Posterior cingulate gyrus (tissue), 11 donors: ENCODE measurements at places on chromosomes 11 and 22.

GRCh38 chr11:12110714-12111548, 541 bp downstream of the MICAL2 start:
- DNase-seq: peak; percentile 16

GRCh38 chr11:16685914-16686313, 52.5 kb upstream of the C11orf58 start:
- no peak for DNase-seq

DNA sequence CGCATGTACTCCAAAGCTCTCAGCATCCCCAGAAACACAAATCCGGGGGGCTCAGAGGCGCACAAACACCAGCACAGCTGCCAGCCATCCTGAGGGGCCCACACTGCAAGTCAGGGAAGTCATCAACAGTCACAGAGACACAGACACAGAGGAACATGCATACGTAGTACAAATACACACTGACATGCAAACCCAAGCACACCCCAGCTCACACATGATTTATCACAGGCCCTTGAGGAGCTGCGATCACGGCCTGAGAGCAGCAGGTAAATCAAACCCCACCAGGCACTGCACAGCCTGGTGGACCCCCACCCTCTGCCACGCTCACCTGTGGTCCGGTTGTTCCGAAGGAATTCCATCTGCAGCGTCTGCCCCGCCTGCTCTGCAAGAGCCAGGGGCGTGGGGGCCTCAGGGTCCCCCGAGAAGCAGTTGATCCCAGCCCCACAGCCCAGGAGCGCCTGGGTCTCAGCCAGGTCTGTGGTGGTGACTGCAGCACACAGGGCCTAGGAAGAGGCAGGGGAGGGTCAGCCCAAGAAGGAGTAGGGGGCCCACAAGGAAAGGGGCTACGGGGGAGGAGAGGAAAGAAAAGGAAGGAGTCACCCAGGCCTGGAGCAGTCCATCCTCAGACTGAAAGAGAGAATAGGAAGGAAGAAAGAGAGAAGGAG, 28.5 kb upstream of the PDE2A start:
- no peak for DNase-seq

DNA sequence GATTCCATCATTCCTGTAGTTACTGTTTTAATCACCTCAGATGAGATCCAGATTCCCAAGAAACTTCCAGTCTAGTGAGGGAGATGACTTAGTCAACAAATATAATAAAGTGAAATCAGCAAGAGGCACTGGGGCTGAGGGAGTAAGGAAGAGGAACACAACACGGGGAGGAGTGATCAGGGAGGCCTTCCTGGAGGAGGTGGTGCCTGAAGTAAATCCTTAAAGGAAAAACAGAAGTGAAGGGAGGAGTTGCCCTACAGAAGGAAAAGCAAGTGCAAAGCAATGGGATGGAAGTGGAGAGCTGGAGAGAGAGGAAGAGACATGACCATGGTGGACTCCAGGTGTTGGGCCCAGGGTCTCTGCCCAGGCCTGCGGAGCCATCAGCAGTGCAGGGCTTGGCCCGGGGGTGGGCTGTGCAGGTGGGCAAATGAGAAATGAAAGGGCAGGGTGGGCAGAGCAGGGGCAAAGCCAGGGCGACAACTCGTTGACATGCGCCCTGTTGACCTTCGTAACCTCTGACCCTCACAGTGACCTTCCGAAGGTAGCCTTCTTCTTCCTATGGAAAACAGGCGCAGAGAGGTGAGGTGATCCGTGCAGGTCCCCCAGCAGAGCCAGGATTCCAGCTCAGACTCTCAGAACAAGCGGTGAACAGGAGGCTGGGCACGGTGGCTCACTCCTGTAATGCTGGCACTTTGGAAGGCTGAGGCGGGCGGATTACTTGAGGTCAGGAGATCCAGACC, 12.1 kb upstream of the PPARA start:
- DNase-seq: peak; percentile 57

GRCh38 chr11:100397401-100397800, 289.7 kb upstream of the ARHGAP42 start:
- DNase-seq: no peak

GRCh38 chr11:61630089-61630488, 49.2 kb upstream of the SYT7 start:
- DNase-seq: no peak

- DNase-seq: no peak
Observed at GRCh38 chr11:61125310-61125684, 23.0 kb downstream of the CD5 start.

DNA sequence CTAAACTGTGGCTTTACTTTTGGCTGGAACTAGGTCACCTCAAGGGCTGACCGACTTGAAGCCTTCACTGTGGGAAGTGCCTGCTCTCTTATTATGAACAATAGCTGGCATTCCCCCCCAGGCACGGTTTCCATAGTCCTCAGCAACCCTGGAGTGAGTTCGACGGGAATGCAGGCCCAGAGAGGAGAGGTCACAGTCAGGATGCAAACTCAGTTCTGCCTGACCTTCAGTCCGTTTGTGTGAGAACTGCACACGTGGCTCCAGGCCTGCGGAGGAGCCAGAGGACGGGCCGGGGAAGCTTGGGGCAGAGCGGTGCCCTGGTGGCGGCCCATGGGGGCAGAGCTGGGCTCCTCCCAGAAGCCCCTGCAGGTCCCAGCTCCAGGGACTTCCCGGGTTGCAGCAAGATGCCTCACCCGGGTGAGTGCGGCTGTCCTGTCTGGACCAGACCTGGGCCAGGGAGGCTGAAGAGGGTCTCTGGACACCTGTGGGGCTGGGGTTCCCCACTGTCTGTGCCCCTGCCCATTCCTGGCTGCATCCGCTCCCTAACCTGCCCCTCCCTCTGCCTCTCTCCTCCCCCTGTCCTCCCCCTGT, 17.2 kb downstream of the SLC25A18 start:
- no peak for DNase-seq

GRCh38 chr11:131712897-131713296, 342.5 kb downstream of the NTM start:
- no peak for DNase-seq

DNA sequence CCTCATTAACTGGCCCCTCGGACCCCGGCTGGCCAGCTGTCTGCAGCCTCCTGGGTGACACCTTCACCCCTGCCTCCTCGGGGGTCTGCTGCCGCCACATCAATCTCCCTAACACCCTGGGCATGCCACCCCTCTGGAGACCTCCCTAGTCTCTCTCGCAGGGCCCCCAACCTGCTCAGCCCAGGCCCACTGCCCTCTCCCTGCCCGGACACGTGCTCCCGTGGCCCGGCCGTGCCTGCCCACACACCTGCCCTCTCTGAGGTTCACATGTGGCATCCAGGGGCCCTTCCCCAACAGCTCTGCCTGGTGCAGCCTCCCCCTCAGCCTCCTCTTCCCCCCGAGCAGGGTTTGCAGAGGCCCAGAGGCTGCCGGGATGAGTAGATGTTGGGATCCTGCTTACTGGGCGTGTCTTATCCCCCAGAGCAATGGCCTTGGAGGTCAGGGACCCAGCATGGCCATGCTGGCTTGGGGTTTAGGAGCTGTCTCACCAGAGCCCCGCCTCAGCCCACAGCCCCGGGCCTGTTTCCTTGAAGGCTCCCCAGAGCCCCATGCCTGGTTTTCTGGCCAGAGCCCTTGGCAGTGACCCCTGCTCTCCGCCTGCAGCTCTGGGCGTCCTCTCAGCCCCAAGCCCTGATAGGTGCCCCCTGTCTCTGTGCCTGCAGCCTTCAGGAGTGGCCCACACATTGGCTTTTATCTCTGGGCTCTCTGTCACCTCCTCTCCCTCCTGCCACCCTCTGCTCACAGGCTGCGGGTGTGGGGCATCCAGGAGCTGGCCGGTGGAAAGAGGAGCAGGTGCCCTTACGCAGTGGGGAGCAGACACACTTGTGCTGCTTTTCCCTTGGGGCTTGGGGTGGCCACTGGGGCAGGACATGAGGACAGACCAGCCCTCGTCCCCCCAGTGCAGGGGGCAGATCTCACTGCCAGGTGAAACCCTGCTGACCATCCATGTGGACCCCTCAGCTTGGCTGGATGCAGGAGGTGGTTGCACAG, 25.7 kb upstream of the SEPTIN5 start:
- DNase-seq: no peak

GRCh38 chr11:113991718-113992458, 17.0 kb downstream of the HTR3A start:
- no peak for DNase-seq

GRCh38 chr22:38171927-38172831, 9.5 kb downstream of the PLA2G6 start:
- no peak for DNase-seq

DNA sequence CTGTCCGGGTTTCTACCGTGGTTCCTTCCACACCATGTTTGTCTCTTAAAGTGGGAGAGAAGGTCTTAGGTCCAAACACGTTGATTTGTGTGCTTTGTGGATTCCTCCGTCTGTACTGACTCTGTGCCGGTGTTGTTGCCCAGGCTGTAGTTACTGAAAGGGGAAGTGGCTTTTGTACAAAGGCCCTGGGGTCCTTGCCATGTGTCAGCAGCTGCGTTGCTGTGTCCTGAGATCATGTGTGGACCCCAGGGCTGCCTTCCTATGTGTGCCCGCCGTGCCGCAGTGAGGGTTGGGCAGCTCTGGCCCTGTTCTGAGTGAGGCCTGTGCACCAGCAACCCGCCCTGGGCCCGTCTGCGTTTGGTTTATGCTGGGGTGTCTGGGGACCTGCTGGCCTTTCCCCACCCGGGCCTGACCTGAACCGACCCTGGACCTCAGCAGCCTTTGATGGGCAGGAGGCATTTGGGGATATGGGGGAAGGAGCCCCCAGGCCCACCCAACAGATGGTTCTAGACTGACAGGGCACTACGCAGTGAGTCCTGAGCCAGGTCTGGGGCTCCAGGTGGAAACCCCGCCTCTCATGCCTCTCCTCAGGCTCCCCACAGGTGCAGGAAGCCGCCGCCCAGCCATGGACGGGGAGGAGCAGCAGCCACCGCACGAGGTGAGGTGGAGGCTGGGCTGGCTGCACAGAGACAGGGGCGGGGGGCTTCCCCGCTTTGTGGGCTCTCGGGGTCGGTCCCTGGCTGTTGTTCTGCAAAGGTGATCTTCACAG, 6.9 kb downstream of the TRABD start:
- no peak for DNase-seq

DNA sequence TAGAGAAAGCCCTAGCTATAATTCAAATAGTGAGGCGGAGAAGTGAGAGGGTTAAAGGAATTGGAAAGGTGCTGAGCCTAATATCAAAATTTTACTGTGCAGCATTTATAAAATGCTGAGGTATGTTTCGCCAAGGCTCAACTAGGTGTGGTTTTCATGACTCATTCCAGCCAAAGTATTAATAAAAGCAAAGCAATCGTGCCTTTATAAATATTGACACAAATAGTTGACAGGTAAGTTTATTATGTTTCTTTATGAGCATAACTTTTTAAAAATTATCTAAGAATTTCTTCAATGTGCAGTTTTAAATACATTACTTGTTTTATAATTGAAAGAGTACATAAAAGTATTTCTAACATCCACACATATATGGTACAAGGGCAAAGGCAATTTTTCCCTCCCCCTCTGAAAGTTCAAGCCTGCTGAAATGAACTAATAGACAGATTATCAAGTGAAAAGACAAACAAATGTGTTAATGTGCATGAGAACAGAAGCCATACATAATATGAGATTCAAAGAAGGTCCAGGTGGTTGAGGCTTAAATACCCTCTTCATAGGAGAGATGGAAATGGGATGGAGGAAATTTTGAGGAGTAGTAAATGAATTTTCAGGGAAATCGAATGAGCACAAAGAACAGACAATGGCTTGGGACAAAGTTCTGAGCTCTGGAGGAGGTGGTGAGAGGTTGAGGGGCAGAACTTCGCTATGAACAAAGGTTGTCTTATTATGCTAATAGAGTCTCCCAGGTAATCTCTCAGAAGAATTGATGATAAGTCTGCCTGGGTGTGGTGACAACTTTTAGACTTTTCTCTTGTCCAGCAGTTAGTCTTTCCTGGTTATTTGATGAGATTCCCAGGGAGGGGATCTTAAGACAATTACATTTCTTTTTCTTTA, 326.5 kb downstream of the BUD13 start:
- DNase-seq: no peak

GRCh38 chr22:21568347-21569075, 997 bp downstream of the UBE2L3 start:
- DNase-seq: no peak

- DNase-seq: no peak
Observed at GRCh38 chr11:70159627-70160570, 43.2 kb upstream of the FADD start.

- no peak for DNase-seq
Observed at GRCh38 chr11:78905756-78906155, 331.1 kb upstream of the NARS2 start.

GRCh38 chr11:130523609-130524008, 75.2 kb downstream of the ADAMTS15 start:
- no peak for DNase-seq

DNA sequence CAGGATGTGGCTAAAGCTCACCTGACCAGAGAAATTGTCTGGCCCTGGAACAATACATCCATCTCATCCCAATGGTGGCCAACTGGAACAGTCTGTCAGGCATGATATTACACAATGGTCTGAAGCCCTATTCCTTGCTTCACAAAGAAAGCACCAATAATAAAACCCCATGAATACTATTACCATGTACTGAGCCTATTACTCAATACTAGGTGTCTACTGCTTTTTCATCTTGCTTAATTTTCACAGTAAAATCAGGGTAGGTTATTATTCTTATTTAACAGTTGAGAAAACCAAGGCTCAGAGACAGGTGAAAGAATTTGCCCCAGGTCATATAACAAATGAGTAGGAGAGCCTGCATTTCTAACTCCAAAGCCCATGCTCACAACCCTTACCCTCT, 68.9 kb upstream of the CAPRIN1 start:
- DNase-seq: no peak

DNA sequence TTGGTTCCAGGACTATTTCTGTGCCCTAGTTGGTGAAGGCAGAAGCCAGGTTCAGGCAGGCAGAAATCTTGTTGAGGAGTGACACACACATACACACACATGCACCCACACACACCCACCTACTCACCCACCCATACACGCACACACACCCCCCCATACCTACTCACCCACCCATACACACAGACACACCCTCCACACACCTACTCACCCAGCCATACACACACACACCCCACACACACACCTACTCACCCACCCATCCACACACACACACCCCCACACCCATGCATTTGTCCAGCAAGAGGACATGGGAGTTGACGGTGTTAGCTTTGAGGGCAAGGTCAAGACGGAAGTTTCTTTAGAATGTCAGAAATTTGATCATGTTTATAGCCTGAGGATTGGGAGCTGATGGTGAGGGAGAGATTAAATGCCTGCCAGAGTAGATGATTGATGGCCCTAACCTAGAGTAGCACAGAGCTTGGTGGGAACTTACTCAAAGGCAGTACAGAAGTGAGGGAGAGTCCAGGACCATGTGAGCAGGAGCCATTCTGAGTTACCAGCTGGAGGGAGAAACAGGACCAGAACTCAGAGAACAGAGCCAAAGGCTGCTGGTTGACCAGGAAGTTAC, 68.9 kb downstream of the CYB5R2 start:
- no peak for DNase-seq

- no peak for DNase-seq
Observed at GRCh38 chr22:49251371-49251770, 576.3 kb downstream of the BRD1 start.
